ENCODE measurements at places on chromosomes 3 and 15.

GRCh38 chr3:37154668-37155314 is 19.6 kb downstream of the LRRFIP2 start:
- H3K4me3 ChIP-seq = no peak overlapping the region
- no peak for DNase-seq
- H3K36me3 ChIP-seq = peaks cover 9% of the 10 kb centered on the region
- H3K27ac ChIP-seq = no peak overlapping the region
- no peaks in the 10 kb centered on the region for H3K27me3 ChIP-seq

DNA sequence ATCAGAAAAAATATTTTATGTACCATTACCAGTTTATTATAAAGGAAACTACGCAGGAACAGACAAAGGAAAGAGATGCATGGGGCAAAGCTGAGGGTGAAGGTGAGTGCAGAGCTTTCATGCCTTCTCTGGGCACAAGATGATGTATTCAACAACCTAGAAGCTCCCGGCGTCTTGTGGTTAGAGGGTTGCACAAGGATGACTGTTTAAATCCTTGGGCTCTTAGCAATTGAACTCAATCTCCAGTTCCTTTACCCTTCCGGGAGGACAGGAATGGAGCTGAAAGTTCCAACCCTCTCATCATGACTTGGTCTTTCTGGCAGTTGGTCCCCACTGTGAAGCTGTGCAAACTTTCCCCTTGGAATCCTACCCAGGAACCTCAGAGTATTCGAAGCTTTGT is 542.0 kb downstream of the EPHA3 start:
- H3K27ac ChIP-seq = no peak overlapping the region
- H3K4me3 ChIP-seq = no peak overlapping the region
- H3K36me3 ChIP-seq = no peaks in the 10 kb centered on the region
- no peaks in the 10 kb centered on the region for H3K27me3 ChIP-seq
- H3K4me1 ChIP-seq = no peaks in the 10 kb centered on the region
- DNase-seq = no peak

DNA sequence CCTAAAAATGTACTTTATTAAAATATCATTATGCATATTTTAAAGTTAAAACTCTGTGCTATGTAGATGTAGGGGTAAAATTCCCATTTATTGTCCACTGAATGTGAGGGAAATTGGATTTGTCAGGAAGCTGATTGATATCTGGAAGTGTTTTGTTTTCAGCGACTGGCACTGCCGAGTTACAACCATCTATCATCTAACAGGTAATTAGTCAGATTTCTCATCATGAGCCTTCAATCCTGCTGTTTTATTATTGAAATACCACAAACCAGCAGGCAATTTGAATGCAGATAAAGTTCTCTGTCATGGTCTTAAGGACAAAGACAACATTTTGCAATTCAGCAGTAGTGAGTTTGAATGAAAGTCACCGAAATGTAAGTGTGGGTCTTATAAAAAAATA is 40.5 kb downstream of the ZIC1 start:
- H3K27me3 ChIP-seq = no peaks in the 10 kb centered on the region
- no peaks in the 10 kb centered on the region for H3K36me3 ChIP-seq
- no peak for DNase-seq
- H3K4me3 ChIP-seq = no peak overlapping the region
- H3K27ac ChIP-seq = no peak overlapping the region

DNA sequence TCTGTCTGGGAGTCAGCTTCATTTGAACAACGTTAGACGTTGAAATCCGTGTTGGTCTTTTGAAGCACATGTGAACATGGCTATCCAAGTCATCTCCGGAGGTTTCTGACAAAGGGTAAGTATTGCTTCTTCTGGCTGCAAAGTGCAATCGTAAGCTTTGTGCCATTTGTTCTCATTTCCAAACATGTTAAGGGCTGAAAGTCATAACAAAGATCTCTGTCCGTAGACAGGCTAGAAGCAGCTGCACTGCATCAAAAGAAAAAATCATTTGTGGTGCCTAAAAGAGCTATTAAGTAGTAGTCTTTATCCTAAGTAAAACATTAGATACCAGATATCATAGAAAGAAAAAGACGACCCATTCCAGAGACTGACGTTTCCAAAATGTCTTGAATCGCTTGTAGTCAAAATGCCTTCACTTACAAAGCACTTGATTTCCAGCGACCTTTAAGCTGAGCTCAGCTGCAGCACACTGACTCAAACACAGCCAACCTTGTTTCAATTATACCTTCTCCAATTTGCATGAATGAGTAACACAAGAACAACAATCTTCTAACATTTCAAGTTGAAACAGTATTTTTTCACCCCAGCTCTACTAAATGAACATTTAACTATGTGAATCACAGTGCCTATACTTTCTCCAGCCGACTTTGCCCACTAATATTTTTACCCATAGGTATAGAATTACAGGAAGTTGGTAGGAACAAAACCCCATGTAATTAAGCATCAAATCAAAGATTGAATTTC is 76.6 kb downstream of the NEDD4 start:
- no peaks in the 10 kb centered on the region for H3K4me1 ChIP-seq
- no peak for DNase-seq
- no peaks in the 10 kb centered on the region for H3K27me3 ChIP-seq
- H3K4me3 ChIP-seq = no peak overlapping the region

- H3K4me1 ChIP-seq = peaks cover 7% of the 10 kb centered on the region
- H3K36me3 ChIP-seq = peaks cover 15% of the 10 kb centered on the region
- no peaks in the 10 kb centered on the region for H3K27me3 ChIP-seq
- H3K4me3 ChIP-seq = no peak overlapping the region
- H3K27ac ChIP-seq = no peak overlapping the region
These were observed 8.0 kb downstream of the POC1A start for GRCh38 chr3:52146189-52146588.

DNA sequence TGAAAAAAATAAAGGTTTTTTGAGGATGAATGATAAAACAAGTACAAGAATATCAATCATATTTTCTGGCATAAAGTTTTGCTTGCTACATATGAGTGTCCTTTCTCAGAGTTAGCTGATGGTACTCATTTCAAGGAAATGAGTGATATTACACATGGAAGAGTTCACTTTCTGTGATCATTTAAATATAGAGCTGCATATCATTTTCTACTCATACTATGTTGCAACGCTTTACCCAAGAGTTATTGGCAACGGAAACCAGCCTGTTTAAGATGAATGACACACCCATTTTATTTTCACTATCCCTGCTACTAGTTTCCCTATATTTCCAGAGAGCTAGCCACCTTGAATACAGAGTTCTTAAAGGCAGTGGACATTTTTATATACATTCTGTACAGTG is 35.4 kb upstream of the RBMS3 start:
- DNase-seq = no peak
- no peaks in the 10 kb centered on the region for H3K36me3 ChIP-seq
- no peak overlapping the region for H3K27ac ChIP-seq
- H3K4me1 ChIP-seq = no peaks in the 10 kb centered on the region
- H3K27me3 ChIP-seq = no peaks in the 10 kb centered on the region

DNA sequence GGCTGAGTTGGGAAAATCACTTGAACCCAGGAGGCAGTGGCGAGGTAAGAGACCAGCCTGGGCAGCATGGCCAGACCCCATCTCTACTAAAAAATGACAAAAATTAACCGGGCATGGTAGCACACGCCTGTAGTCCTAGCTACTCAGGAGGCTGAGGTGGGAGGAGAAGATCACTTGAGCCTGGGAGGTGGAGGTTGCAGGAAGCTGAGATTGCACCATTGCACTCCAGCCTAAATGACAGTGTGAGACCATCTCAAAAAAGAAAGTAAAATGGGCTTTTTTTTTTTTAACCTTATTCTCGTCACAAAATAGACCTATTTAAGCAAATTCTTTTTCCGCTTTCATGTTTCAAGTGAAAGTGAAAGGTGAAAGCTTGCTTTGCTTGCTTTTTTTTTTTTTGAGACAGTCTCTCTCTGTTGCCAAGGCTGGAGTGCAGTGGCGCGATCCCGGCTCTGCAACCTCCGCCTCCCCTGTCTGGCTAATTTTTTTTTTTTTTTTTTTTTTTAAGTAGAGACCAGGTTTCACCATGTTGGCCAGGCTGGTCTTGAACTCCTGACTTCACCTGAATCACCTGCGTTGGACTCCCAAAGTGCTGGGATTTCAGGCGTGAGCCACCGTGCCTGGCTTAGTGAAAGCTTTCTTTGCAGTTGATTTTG is 3.6 kb downstream of the PDIA3 start:
- peak overlapping the region; percentile 83 for H3K27ac ChIP-seq
- H3K36me3 ChIP-seq = peaks cover 24% of the 10 kb centered on the region
- peak overlapping the region; percentile 78 for H3K4me3 ChIP-seq

DNA sequence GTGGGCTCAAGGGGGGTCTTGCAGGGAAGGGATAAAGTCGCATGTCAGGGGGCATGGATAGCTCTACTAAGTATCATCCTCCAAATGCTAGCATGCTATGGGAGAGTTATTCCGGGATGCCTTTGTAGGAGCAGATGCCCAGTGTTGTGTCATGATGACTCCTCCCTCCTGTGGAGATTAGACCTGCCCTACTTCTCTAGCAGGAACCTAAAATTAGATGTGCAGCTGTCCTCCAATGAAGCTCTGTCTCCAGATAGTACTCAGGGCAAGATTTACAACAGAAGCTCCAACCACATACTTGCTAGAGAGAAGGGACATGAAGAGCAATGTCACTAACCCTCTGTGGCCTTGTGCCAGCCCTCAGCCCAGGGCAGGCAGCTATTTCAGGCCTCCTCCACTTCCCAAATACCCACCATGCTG is 82.5 kb downstream of the AGBL1 start:
- no peak overlapping the region for H3K4me3 ChIP-seq
- no peak for DNase-seq
- peaks cover 7% of the 10 kb centered on the region for H3K27me3 ChIP-seq

DNA sequence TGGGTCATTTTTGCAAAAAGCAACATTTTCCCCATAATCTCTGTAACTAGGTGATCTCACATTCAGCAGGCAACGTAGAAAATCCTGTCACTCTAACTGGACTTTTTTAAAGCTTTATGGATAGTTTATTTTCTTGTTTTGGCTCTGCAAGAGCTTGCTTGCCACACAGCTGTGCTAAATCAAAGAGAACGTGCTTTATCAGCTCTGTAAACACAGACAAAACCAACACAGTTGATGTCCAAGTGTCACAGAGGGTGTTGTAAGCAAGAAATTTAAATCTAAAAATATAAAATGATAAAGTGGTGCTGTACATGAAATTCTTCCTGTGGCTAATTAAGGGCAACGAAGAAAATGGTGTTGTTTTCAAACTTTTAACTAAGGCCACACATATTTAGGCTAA is 97.5 kb upstream of the STAC start:
- DNase-seq = no peak
- no peaks in the 10 kb centered on the region for H3K4me1 ChIP-seq
- H3K27me3 ChIP-seq = no peaks in the 10 kb centered on the region
- no peak overlapping the region for H3K4me3 ChIP-seq
- H3K27ac ChIP-seq = no peak overlapping the region

- DNase-seq = peak; percentile 28
- H3K27me3 ChIP-seq = peaks cover 68% of the 10 kb centered on the region
These were observed 123.4 kb downstream of the ATP10A start for GRCh38 chr15:25739687-25740121.

Measured in stimulated activated naive B cell treated with anti-CD40 and anti-IgM and Interleukin-4, amounts not matched to agents 10 μg/mL and 1 μg/mL and 100 μg/mL, for 72 hours (primary cell).